ENCODE measurements at places on chromosomes 1 and 21.

GRCh38 chr1:48028218-48029069 lies 31.3 kb upstream of the TRABD2B start:
- no peak for DNase-seq

GRCh38 chr1:92728697-92729096 lies 56.2 kb downstream of the EVI5 start:
- DNase-seq = no peak

GRCh38 chr1:96465441-96465840 lies 256.1 kb upstream of the PTBP2 start:
- no peak for DNase-seq

- DNase-seq = no peak
Measured at GRCh38 chr21:35438643-35439404, 389.7 kb upstream of the RUNX1 start.

DNA sequence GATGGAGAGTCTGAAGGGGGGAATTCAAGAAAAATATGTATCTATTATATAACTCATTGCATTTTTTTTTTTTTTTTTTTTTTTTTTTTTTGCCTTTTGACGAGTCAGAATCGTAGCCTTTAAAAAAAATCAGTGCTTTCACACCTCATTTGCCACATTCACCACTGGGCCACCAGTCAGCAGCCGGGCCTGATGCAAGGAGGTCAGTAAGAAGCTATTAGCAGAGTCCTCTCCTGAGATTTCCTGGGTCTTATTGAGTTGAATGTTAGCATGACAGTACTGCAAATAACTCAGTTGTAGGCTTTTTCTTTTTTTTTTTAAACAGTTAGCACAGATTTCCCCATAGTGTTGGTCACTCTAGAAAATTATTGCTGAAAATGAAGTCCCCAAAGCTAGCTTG lies 139.8 kb downstream of the SPATA17 start:
- no peak for DNase-seq

- DNase-seq = no peak
Measured at GRCh38 chr1:16441282-16441665, 750 bp downstream of the NECAP2 start.

- no peak for DNase-seq
Measured at GRCh38 chr1:168645721-168646120, 69.3 kb downstream of the XCL1 start.

- no peak for DNase-seq
Measured at GRCh38 chr1:81699234-81699633, 101.5 kb upstream of the ADGRL2 start.

GRCh38 chr1:152190589-152190988 lies 31.6 kb upstream of the RPTN start:
- no peak for DNase-seq

GRCh38 chr1:175968486-175969172 lies 225.2 kb upstream of the TNR start:
- DNase-seq = no peak

DNA sequence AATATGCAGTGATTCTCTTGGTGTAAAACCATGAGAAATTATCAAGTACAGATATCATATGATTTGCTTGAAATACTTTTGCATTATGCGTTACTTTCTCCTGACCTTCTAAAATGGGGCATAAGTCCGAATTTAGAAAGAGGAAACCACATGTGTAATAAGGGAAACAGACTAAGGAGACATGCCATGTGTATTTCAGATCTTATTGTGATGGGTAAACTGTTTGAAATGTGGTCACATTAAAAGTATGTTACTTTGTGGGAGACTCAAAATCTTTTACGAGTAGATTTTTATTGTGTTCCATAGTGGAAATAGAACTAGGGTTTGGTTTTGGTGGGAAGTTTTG lies 173.0 kb downstream of the NFIA start:
- no peak for DNase-seq

DNA sequence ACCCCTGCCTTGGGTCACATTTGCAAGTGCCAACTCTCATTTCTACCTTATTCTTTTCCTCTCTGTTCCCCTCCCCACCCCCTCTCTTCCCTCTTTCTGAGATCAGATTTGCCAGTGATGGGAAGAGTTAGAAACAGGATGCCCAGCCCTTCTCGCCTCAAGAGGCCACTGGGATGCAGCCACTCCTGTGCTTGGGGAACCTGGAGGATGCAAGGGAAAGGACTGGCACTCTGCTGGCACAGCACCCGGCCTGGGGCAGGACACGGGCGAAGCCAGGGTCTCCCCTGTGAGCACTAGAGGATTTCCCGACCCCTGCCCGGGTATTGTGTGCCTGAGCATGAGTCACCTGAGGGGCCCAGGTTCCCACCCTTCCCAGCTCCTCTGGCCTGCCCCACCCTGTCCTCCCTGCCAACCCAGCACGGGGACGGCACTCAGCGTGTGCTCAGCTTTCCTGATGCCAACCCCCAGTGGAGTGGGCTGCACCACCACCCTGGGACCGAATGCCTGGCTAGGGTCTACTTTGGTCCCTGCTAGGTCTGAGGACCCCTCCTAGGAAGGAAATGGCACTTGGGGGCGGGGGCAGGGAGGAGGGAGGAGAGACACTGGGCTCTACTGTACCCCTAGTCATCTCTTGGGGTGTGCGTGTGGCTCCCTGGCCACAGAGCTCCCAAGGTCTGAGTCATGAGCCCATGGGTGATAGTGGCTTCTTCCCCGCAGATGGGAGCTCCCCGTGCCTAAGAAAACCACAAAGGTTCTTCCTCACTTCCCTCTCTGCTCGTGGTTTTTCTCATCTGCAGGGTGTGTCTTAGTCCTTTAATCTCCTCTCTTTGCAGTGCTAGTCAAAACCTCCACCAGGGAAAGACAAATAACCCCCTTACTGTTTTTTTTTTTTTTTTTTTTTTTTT lies 12.4 kb downstream of the LMNA start:
- peak; percentile 57 for DNase-seq

GRCh38 chr1:30518696-30519095 lies 204.7 kb downstream of the MATN1 start:
- DNase-seq = no peak

- DNase-seq = no peak
Measured at GRCh38 chr1:45769261-45769932, 18.9 kb upstream of the IPP start.

GRCh38 chr1:219529116-219529515 lies 83.8 kb downstream of the ZC3H11B start:
- DNase-seq = no peak

GRCh38 chr1:93837961-93838360 lies 41.0 kb downstream of the DNTTIP2 start:
- no peak for DNase-seq

- DNase-seq = no peak
Measured at GRCh38 chr1:59180735-59181134, 116.2 kb upstream of the FGGY start.

DNA sequence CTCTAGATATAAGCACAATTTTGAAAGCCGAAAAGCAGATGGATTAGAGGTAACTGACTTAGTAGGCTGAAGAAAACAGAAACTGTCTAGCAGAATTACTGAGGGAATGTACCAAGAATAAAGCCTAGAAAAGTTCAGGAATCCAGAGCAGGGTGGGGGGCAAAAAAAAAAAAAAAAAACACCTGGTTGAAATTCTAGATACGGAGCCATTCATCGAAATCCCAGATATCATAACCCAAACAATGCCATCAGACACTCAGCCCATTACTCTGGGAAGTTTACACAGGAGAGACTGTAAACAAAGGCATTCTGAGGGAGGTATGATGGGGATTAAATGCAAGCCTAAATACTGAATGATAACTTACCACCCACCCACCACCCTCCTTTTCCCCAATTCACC lies 45.6 kb downstream of the ENAH start:
- DNase-seq = no peak

DNA sequence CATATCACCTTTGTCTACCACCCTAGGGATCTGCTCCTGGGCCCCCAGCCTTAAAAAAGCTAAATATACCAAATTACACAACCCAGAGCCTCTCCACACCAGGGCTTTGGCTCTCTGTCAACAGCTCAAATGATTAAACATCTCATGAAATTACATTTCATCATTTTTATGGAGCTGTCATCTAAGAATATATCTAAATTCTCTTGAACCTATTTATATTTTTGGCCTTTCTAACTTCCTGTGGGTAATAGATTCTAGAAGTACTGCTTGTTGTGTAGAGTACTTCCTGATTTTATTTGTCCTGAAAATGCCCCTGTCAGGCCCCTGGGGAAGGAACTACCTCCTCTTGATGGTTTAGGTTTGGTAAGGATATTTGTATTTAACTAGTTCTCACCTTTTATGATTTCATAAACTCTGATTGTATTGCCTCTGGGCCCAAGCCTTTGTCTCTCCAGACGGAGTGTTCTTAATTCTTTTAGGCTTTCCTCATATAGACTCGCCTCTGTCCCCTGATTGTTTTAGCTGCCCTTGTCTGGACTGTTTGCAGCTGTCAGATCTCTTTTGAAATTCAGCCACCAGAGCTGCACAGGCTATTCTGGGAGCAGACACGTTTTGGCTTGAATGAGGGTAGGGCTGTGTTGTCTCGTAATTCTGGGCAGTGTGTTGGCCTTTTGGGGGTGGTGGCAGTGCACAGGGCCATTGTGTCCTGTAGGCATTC lies 16.6 kb downstream of the MYOG start:
- no peak for DNase-seq

DNA sequence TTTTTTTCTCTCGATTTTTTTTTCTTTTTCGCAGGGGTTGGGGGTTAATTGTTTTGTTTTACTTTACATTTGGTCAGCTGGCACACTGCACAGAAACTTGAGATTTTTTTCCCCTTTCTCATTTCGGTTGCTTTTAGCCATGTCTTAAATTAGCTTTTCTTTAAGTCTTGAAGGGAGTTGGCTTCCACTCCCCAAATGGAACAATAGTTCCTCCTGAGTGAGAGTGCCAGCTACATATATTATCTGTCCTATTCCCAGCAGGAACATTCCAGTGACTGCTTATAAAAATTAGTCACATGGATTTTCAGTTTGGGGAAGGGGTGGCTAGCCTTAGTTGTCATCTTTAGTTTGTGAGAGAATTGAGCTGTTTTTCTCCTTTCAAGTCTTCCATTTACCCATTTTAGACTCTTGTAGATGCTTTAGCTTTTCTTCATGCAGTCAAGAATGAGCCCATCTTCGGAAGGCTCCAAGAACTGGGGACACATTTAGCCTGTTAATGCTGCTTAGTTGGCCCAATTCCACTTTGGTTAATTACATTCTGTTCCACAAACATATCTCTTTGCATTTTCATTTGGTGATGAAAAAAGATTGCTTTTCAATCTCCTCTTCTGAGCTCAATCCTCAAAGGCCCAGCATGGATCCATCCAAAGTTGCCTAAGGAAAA lies 510.1 kb upstream of the CXADR start:
- DNase-seq = no peak

GRCh38 chr1:153711026-153711425 lies 16.8 kb upstream of the INTS3 start:
- DNase-seq = no peak

DNA sequence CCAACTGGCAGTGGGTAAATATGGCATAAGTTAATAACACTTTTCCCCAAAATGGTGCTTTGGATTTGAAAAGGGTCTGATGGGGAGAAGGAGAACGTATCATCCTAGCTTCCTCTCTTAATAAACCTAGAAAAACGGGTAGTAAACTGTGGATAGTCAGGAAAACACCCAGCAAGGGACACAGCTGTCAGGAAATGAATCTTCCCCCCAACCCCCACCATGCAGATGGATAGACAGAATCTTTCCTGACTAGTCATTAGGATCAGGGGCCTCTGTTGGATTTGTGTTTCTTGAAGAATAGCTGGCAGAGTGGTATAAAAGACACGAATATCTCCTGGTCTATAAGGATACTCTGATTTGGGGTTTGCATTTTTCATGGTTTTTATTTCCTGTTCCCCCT lies 22.5 kb upstream of the LAX1 start:
- DNase-seq = no peak

DNA sequence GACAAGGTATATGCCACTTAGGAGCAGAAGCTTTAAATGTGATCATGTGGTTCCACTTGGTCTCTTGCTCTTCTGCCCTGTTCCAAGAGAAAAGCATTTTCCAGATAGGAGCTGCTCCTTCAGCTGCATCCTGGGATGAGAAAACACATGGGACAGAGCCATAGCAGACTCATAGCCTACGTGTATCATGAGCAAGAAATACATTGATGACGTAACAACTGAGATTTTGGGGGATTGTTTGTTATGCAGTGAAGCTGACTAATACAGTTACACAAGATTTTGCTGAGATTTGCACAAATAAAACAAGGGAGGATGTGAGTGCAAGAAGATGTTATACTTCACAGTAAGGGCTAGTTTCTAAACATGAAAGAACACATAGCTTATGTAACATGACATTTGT lies 36.0 kb upstream of the IRF2BP2 start:
- no peak for DNase-seq

Measured in activated T-helper 1 cell treated with anti-CD3 and anti-CD28 coated beads, Interleukin-2, amount 50 U/mL, for 16 hours (primary cell).